ENCODE measurements at places on chromosomes 6 and 20.
A peak's percentile ranks its signal among the peaks of the same experiment; 100 is the strongest.

- no peak for DNase-seq
Observed at GRCh38 chr6:76275746-76276145, 203.3 kb upstream of the IMPG1 start.

- DNase-seq: no peak
Observed at GRCh38 chr6:24933868-24934401, 1.8 kb downstream of the RIPOR2 start.

DNA sequence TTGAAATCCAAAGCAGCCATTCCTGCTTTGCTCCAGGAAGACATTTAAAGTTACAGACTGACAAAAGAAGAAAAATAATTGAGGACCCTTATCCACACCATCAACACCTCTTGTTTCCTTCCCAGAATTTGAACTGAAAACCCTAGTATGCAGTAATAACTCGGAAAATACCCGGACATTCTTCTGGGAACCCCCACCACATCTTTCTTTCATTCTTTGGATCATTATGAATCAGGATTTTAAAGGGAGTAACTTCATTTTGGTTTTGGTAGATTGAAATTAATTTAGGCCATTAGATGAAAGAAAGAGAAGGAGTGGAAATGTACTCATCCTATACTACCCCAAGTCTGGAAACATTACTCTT lies 213.8 kb upstream of the MARCKS start:
- DNase-seq: no peak

DNA sequence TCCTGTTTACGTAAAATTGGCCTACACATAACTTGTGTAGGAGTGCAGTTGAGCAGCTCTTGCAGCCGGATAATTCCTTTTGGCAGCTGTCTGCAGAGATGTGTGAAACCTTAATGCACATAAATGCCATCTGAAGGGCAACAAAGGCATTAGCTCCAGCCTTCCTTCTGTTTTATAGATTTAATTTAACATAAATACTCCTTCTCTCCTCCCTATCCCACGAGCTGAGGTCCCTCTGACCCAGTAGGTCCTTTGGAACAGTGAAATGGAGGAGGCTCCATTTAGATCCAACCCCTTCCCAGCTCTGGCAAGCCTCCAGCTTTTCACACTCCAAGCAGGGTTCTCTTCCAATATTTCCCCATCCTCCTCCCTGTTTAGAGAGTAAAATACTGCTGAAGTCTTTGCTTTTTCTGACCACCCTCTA lies 6.5 kb downstream of the PLEKHG1 start:
- DNase-seq: no peak

DNA sequence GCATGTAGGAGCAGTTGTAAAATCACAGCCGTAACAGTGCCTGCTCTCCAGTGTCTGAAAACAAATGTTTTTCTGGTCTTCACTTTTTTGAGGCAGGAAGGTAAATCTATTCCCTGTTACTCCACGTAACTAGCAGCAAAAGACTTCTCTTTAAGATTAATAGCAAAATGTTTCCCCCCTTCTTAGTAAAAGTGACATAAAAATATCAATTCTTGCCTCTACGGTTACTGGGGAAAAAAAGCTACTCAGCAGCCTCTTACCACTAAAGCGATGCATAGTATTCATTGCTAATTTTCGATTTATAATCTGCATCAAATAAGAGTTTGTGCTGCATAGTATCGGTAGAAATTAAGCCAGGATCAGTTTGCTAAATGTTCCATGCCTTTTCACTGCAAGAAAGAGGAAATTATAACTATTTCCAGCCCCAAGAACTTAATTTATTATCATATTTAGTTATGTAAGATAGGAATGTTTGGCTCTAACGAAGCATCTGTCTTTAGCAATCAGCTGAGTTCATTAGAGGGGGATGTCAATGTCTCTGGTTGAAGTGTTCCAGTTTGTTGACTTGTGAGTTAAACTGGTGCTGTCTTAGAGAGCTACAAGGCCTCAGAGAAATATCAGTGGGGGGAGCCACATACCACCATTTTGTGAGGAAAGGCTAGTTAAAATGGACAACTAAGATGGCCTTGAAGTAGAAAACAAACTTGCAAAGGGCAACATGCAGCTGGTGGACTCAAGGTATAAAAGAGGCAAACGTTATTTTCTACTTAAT lies 617 bp upstream of the TSPYL1 start:
- DNase-seq: no peak

DNA sequence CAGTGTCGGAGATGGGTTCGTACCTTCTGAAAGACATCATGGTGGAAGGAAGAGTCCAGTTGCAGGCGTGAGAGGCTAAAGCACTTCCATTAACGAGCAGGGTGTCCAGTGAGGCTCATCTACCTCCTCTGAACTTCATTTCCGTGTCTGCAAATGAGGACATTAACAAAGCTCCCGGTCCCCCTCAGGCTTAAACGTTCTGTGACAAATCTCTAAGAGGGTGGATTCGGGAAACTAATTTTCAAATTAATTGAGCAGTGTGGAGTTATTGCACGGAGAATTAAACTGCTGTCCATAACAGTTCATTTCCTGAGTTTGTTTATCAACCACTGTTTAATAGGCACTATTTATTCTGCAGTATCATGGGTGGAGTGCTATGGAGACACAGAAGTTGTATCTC lies 68.2 kb downstream of the TRMT6 start:
- no peak for DNase-seq

DNA sequence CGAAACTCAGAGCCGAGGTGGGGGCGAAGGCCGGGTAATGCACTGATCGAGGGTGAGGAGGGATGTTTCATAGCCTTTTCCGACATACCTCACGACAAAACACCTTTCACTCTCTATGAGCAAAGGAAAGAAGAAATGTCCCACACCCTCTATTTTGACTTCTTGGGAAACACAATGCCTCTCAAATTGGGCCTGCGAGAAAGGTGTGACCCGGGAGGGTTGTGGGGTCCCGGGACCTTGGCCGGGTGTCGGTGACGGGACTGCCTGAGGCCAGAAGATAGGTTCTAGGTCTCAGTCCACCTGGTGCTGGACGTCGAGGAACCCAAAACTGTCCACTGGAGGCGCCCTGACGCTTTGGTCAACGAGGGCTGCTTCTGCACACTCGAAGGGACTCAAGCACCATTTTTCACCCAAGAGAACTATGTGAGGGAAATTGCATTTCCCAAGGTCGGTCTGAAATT lies 41.1 kb upstream of the OSTM1 start:
- no peak for DNase-seq

- DNase-seq: no peak
Observed at GRCh38 chr6:6545616-6546317, 42.8 kb upstream of the LY86 start.

- DNase-seq: no peak
Observed at GRCh38 chr20:14622796-14623195, 285.4 kb upstream of the FLRT3 start.

DNA sequence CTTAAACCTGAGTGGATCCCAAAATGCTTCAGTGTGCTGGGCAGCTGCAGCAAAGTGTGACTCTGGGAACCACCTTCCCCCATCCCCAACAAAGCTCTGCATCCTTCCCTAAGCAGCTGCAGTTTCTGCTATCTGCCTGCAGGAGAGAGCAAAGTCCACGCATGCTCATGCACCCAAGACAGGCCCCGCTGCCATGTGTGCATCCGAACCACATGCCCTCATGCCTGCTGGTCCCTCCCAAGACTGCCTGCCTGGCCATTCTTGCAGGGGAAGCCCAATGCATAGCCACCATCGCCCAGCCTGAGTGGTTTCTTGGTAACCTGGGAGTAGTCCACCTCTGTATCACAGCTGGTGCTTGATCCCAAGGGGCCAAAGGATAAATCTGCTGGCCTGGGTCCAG lies 94.3 kb upstream of the OLIG3 start:
- DNase-seq: no peak

DNA sequence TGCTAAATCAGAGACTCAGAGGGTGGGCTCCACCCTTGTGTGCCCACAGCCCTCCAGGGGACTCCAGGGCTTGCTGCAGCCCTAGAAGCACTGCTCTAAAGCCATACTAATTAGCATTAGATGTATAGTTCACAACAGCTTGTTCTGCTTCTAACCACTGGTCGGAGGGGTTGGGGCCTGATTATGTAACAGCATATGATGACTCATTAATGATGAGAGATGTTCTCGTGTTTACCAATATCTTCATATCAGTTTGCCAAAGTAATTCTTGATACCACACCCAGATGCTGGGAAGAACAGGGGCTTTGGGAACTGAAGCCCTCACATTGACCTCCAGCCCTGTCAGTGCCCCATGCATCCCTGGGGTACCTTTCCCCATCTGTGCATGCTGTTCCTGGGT lies 104.1 kb upstream of the FOXA2 start:
- DNase-seq: peak; percentile 70

GRCh38 chr6:5108536-5109150 lies 23.5 kb downstream of the PPP1R3G start:
- DNase-seq: no peak

DNA sequence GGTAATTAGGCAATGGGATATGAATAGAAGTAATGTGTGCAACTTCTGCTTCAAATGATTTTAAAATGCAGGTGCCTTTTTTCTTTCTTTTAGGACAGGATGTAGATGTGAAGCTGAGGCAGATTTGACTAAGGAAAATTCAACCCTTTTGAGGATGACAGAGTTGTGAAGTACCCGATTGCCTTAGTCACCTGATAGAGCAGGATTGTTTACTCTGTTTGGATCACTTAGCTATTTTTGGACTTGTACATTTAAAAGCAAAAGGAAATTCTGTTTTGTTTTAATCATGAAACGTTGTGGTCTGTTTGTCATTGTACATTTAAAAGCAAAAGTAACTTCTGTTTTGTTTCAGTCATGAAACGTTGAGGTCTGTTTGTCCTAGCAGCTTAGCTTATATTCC lies 143.4 kb downstream of the FAM83B start:
- DNase-seq: no peak

Data from lower leg skin (tissue), 4 donors.